Activated CD4-positive, alpha-beta T cell treated with anti-CD3 and anti-CD28 coated beads, Interleukin-2, amount 10 ng/mL, durations not matched to agents 7 days and 5 days (primary cell): ENCODE measurements at places on chromosomes 2 and 18. TPM values are rescaled to one million over a fixed set of nuclear protein-coding genes. Genes with fewer than 3 reads are reported as not detected.

DNA sequence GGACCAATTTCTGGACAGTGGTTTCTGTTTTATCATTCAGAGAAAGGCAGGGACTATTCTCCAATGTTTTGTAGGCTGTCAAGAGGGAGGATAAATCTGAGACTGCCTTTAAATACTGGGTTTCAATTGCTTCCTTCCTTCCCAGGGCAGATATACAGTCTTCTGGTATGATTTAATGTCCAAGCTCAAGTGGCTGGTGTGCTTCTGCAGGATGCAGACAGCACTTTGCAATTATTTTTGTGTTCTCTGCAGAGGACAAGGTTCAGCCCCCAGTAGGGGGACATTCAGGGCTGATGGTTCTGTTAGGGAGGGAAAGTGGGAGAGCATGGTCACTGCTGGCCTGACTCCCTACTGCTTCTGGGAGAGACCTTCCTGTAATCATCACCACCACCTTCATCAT is 4.6 kb upstream of the BOD1L2 start:
- H3K27ac ChIP-seq, result no peak overlapping the region
- DNase-seq, result no peak
- H3K36me3 ChIP-seq, result no peaks in the 10 kb centered on the region
- no peak overlapping the region for H3K4me3 ChIP-seq

GRCh38 chr18:50092245-50092805 is 102.6 kb downstream of the MYO5B start:
- H3K4me1 ChIP-seq, result no peaks in the 10 kb centered on the region
- DNase-seq, result no peak
- H3K4me3 ChIP-seq, result no peak overlapping the region
- H3K27me3 ChIP-seq, result peaks cover 13% of the 10 kb centered on the region

DNA sequence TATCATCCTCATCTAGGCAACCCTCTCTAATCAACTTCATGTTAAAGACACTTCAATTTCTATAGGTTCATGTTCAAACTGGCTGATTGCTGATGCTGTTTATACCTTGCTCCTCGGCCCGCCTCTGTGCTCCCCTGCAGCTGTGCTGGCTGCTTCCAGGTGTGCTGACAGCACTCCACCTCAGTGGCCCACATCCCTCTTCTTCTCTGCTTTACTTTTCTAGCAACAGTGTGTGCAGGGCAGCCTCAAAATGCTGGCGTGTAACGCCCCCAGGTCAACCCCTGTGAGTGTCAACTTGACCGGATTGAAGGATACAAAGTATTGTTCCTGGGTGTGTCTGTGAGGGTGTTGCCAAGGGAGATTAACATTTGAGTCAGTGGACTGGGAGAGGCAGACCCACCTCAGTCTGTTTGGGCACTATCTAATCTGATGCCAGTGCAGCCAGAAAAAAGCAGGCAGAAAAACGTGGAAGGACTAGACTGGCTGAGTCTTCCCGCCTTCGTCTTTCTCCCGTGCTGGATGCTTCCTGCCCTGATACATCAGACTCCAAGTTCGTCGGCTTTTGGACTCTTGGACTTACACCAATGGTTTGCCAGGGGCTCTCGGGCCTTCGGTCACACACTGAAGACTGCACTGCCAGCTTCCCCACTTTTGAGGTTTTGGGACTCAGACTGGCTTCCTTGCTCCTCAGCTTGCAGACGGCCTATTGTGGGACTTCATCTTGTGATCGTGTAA is 94.7 kb downstream of the COL6A3 start:
- no peaks in the 10 kb centered on the region for H3K27me3 ChIP-seq
- no peak overlapping the region for H3K4me3 ChIP-seq
- no peaks in the 10 kb centered on the region for H3K4me1 ChIP-seq
- no peak for DNase-seq

TNS1 gene
- total RNA-seq, result 11.0 TPM

UGT1A6 gene
- total RNA-seq, result not detected

PSMG2 gene
- 133 TPM for total RNA-seq

GRCh38 chr2:173058673-173059072 is 17.0 kb upstream of the MAP3K20 start:
- no peak overlapping the region for H3K27ac ChIP-seq
- H3K4me3 ChIP-seq, result no peak overlapping the region
- no peaks in the 10 kb centered on the region for H3K36me3 ChIP-seq
- no peaks in the 10 kb centered on the region for H3K4me1 ChIP-seq
- no peak for DNase-seq

- no peak overlapping the region for H3K4me3 ChIP-seq
- DNase-seq, result no peak
- peaks cover 21% of the 10 kb centered on the region for H3K27me3 ChIP-seq
- H3K27ac ChIP-seq, result no peak overlapping the region
These were observed 125.5 kb downstream of the RAPGEF4 start for GRCh38 chr2:172861098-172861497.

- no peak overlapping the region for H3K4me3 ChIP-seq
- no peak for DNase-seq
- H3K36me3 ChIP-seq, result no peaks in the 10 kb centered on the region
- peaks cover 1% of the 10 kb centered on the region for H3K4me1 ChIP-seq
- H3K27me3 ChIP-seq, result no peaks in the 10 kb centered on the region
These were observed 25.8 kb downstream of the CIB4 start for GRCh38 chr2:26615336-26615859.

GPR55 gene
- 9.2 TPM for total RNA-seq

SCYGR4 gene
- not detected for total RNA-seq

NYAP2 gene
- not detected for total RNA-seq

CAPN14 gene
- 0.12 TPM for total RNA-seq

- no peak overlapping the region for H3K27ac ChIP-seq
- H3K4me1 ChIP-seq, result peaks cover 3% of the 10 kb centered on the region
- peaks cover 12% of the 10 kb centered on the region for H3K36me3 ChIP-seq
- no peaks in the 10 kb centered on the region for H3K27me3 ChIP-seq
- H3K4me3 ChIP-seq, result no peak overlapping the region
These were observed 53.7 kb downstream of the PTRHD1 start for GRCh38 chr2:24739354-24740025.
